ENCODE measurements at places on chromosomes 4 and X.
A peak's percentile ranks its signal among the peaks of the same experiment; 100 is the strongest.

DNA sequence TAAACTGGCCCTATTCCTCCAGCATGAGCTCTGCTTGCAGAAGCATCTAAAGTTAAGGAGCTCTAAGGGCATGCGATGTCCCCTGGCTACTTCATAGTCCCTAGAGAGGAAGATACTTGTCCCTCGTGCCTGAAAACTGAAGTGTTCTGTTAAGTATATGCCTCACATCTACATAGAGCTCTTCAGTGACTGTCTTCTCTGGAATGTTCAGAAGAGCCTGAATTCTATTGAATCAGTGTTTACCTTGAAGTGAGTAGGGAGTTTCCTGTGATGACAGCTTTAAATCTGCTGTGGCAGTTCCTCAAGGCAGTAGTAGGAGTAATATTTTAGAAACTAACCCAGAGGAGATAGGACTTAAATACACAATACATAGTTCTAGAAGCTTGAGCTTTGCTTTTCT is 111.2 kb downstream of the ZNF518B start:
- no peak for DNase-seq

DNA sequence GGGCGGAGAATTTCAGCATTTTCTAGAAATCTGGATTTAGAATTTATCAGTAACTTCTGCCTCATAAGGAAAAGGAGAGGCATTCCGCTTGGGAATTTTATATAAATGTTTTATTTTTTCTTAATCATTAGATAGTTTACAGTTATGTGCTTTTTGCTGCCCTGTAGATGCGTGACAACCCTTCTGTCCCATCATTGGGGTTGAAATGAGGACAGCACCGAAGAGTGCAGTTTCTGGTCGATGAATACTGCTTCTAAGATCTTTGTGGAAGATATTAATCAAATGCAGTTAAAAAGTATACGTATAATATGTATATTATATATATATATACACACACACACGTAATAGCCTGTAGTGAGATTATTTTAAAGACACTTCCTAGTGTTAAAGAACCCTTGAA is 1.5 kb downstream of the RBPJ start:
- DNase-seq = no peak

GRCh38 chrX:8191022-8191421 is 20.0 kb upstream of the VCX2 start:
- no peak for DNase-seq

GRCh38 chr4:17324386-17324830 is 187.5 kb downstream of the QDPR start:
- DNase-seq = peak; percentile 60

DNA sequence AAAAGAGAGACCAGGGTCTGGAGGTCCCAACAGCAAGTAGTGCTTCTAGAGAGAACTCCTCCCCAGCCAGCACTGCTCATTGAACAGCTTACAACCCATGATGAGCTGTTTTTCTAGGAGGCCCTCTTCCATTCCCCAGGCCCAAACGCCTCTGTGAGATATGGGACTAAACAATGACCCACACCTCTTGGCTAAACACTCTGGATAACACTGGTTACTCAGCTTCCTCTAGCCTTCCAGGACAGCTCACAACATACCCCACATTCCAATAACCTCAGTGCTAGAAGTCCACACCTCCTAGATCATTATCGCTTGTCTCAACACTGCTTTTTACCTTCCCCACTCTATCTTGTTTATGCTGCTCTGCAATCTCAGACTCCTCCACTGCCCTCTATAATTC is 35.4 kb upstream of the PGRMC2 start:
- DNase-seq = no peak

GRCh38 chr4:187139141-187139540 is 415.5 kb upstream of the FAT1 start:
- DNase-seq = no peak

DNA sequence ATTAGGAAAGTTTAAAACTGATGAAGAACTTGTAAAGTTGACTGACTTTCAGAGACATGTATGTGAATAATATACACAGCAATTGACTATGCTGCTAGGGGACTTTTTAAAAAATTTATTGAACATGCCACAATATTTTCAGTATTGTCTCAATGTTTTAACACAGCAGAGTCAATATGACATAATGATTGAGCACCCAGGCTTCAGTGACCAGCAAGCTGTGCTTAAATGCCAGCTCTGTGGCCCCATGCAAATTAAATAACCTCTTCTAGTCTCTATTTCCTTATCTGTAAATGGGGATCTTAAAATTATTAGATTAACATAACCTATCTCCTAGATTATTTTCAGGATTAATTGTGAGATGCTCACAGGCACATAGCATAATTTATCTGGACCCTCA is 56.8 kb upstream of the TXK start:
- DNase-seq = no peak

- no peak for DNase-seq
These were observed 95.8 kb downstream of the RNF150 start for GRCh38 chr4:141037446-141037845.

DNA sequence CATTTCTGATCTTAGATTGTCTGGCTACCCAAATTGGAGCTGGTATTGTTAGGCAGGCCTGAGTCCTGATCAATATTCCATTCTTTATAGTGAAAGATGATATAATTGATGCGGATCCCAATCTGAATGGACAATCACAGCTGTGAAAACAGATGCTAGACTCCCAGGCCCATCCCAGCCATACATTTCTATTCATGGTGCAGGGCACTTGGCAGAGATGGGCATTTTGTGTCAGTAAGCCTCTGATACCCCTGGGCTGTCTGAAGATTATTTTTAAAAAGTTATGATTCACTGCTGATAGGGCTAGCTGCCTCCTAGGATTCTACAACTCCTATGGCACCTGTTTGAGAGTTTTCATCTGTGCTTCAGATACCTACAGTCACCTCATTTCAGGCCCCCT is 61.2 kb upstream of the TSPAN7 start:
- no peak for DNase-seq

DNA sequence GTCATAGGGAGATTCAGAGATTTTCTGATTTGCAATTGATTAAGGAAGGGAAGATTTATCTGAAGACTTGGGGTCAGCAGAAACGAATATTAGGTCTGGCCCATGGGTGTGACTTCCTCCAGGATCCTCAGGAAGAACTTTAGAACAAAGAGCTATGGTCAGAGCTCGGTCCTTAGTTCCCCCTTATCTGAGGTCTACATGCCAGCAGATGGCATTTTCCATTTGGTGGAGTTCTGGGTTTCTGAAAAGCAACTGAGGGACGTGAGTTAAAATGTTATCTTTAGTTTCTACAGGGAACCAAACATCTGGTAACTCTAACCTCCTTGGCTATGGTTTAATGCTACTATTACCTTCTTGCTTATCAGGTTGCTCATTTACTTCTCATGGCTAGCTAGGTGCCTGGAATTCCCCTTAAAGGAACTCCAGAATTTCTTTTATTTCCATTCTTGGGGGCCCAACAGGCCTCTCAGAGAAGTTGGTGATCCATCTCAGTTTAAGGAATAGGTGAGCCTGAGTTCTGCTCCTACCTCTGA is 40.7 kb downstream of the KLF3 start:
- no peak for DNase-seq

- peak; percentile 44 for DNase-seq
These were observed 177.0 kb upstream of the RASGEF1B start for GRCh38 chr4:81648576-81649275.

- DNase-seq = no peak
These were observed 191.2 kb upstream of the LNX1 start for GRCh38 chr4:53782458-53782845.

DNA sequence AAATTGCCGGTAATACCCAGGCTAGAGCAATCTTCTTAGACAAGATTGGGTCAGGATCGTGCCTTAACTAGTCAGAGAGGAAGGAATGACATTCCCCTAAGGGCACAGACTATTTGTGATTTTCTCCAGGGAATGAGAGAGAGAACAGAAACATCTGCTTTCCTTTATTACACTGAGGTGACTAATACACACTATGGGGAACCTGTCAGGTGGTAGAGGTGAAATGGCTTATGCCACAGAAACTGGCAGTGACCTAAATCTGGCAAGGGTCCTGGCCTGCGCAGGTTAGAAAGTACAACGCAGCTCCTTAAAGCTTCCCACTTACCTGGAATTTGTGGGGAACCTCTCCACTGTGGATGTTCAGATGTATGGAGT is 16.6 kb upstream of the HPGD start:
- no peak for DNase-seq

GRCh38 chr4:141416219-141416618 is 195.5 kb downstream of the ZNF330 start:
- DNase-seq = no peak

- DNase-seq = no peak
These were observed 127.9 kb upstream of the NHS start for GRCh38 chrX:17247144-17247543.

- DNase-seq = no peak
These were observed 112.9 kb upstream of the GPRIN3 start for GRCh38 chr4:89420507-89420906.

GRCh38 chr4:88138561-88138960 is 19.9 kb downstream of the ABCG2 start:
- DNase-seq = no peak

GRCh38 chr4:55906989-55907388 is 41.8 kb upstream of the CEP135 start:
- no peak for DNase-seq

DNA sequence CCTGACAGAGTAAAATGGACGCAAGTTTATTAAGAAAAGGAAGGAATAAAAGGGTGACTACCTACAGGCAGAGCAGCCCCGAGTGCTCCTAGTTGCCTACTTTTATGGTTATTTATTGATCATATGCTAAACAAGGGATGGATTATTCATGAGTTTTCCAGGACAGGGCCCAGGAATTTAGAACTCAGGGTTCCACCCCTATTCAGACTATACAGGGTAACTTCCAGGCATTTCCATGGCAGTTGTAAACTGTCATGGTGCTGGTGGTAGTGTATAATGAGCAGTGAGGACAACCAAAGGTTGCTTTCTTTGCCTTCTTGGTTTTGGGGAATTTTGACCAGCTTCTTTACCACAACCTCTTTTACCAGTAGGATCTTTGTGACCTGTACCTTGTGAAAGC is 27.7 kb upstream of the CXCL3 start:
- no peak for DNase-seq

DNA sequence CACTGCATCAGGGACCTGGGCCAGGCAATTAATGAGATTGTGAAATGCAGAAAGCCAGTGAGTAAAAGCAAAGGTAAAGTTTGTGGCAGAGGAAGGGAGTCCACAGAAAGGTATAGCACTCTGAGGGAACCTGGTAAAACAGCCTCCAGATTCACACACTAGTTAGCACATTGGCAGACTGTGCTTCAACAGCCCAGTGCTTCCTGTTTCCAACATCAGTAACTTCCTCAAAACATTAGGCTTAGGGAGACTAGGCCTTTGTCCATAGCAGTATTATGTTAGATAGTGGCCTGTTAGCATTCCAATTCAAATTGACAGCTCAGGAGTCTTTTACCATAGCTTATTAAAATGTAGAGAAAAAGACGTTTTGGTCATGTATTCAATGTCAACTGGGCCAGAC is 582.6 kb upstream of the ACTRT1 start:
- no peak for DNase-seq

DNA sequence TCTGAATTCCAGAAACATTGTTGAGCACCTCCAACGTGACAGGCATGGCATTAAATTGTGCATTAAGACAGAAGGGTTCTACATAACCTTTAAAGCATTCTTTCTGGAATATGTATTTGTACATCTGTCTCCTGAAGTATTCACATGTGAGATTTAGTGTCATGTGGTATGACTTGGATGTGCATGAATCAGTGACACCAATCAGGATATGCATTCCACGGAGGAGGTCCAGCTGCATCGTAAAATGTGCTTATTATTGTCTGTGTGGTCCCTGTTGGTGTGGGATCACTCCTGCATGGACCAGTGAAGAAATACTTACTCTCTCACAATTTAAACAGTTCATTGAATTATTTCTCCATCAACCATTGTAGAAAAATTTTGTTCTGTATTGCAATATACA is 149.0 kb downstream of the MID1 start:
- no peak for DNase-seq

- no peak for DNase-seq
These were observed 67.9 kb downstream of the PPP3CA start for GRCh38 chr4:101279377-101279871.

GRCh38 chrX:150879855-150880807 is 18.3 kb downstream of the CD99L2 start:
- DNase-seq = no peak

DNA sequence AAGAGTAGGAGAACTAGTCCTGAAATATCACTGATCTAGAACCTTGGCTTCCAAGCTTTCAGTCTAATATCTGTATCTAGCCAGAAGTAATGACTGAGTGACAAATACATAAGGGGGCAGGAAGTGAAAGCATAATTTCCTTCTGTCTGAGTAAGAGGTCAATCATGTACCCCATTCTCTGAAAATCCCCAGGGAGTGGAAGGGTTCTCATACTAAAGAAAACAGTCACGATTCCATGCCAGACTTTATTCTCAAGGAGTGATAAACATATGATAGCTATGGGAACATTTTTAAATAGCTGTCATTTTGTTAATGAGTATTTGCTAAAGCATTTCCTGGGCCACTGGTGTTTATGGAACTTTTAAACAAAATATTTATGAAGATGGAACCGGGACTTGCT is 308.5 kb downstream of the ARHGAP24 start:
- DNase-seq = no peak

DNA sequence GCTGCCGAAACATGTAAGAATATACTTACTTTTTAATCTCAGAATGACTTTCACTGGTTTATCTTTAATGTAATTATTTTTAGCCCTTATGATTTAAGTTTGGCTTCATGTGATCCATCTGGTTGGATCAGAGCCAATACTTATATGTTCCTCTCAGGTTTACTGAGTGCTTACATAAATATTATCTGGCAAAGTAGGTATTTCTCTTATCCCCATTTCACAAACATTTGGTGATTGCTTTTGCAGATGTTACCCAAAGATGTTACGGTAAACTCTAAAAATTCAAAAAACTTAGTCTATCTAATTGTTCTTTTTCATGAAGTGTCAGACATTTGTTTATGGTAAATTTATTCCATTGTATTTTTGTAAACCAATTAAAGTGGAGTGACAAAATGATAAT is 115.0 kb upstream of the TLL1 start:
- DNase-seq = no peak

GRCh38 chr4:26321373-26322221 is 783 bp downstream of the RBPJ start:
- peak; percentile 55 for DNase-seq

- no peak for DNase-seq
These were observed 44.9 kb downstream of the CLNK start for GRCh38 chr4:10639664-10640063.

DNA sequence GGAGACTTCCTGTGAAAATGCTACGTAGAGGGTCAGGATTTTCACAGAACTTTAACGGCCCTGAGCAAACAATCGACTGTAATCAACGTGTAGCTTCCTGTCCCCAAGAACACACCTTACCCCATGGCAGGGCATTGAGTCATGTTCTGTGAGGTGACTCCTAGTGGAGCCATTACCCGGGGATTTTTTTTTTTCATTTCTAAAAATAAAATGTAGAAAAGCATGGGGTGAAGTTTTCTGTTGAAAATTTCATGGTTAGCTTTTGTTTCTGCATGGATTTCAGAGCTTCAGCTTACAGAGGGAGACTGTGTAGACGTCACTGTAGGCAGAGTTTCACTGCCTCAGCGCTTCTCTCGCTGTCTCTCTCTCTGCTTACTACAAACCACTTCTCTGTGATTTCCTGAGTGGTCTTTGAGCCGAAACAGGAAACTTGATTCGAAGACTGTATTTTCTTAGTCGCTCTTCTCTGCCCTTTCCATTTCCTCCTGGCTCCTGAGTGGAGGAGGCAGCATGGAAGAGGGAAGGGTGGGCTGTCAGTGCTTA is 111.7 kb downstream of the NFKB1 start:
- DNase-seq = no peak

GRCh38 chr4:3662516-3662915 is 103.7 kb upstream of the ADRA2C start:
- DNase-seq = no peak

Measured in activated T-cell treated with anti-CD3 and anti-CD28 coated beads, Interleukin-2, amount 50 U/mL, for 48 hours (primary cell).